ENCODE measurements at places on chromosomes 3 and 15. TPM values are rescaled to one million over a fixed set of nuclear protein-coding genes. Genes with fewer than 3 reads are reported as not detected.

DNA sequence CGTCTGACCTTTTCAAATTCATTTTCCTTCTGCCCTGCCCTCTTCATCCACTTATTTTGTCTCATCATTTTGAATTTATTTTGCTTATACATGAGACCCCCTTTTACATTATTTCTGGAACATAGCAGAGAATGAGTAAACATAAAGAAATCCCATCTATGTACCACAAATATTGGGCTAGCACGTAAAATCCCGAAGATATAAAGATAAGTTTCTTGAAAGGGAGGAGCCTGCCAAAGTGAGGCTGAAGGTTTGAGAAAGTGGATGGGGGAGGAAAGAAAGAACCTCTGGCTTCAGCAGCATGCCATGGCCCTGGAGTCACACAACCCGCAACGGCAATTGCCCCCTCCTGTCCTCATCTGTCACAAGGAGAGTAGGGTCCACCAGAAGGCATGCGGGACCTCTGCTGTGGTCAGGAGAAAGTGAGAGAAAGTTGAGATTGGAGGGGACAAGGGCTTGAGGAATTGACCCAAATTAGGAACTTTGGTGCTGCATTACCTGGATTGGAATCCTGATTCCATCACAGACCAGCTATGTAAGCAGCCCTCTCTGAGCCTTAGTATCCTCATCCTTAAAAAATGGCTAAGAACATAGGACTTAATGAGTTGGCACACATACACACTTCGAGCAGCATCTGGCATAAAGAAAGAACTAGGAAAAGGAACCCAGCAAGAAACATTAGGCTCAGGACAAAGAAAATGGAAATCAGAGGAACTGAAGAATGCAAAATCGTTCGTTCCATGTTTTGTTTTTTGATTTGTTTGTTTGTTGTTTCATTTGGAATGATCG, 53.7 kb upstream of the GYG1 start:
- no peaks in the 10 kb centered on the region for H3K36me3 ChIP-seq
- no peaks in the 10 kb centered on the region for H3K4me1 ChIP-seq

DNA sequence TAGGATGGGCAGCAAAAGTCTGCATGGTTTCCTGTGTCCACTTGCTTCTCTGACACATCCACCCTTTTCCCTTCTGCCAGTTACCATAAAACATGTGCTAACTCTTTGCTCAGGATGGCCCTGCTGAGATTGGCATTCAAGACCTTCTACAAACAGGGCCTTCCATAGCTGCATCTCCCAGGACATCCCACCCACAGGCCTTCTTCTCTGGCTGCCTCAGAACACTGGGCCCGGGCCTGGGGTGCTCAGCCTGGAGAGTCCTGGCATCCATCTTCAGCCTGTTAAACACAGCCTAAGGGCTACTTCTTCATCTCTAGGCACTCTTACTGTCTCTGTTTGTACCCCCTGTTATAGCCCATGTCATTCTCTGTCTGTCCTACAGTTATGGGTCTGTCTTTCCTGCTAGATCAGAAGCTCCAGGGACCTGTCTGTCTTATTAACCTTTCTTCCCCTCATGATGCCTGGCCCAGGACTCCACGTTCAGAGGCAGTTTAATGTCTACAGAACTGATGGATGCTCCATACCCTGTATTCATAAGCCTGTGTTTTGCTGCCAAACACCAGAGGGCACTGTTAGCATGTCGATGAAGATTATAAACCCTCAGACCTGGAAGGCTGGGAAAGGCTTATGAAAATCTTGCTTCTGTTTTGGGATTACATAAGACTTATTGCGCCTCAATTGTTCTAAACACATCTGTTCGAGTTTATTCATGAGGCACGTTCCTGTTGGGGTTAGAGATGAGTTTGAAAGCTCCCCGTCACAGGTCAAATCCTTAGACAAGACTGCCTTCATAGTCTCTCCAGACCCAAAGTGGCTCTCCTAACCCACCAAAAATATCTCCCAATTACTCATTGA, 16.5 kb downstream of the SEMA3G start:
- DNase-seq = peak; percentile 51
- no peaks in the 10 kb centered on the region for H3K27me3 ChIP-seq
- no peak overlapping the region for H3K4me3 ChIP-seq
- H3K27ac ChIP-seq = no peak overlapping the region

DNA sequence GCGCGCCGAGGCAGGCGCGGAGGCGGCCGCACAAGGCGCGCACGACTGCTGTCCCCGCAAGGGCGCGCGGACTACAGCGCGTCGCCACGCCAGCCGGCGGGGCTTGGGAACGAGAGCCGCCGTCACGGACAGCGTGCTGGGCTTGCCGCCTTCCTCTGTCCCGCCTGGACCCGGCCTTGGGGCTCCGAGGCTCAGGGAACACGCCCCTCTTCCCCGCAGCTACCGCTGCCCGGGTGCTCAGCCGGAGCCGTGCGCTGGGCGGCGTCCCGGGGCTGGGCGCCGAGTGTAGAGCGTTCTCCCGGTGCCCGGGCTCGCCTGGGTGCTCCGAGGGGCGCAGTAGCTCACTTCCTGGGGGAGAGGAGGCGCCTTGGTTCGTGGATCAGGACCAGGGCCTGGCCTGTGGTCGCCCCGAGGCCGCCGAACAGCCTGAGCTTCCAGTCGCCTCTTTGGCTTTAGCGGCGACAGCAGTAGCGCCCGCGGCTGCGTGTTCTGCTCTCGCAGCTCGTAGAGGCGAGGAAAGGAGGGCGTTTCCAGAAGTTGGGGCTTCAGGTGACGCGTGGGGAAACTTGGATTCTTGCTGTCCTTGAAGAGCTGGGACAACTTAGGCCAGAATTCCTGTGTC, 226.7 kb upstream of the C2CD4B start:
- DNase-seq = no peak
- H3K4me3 ChIP-seq = peak overlapping the region; percentile 92
- H3K36me3 ChIP-seq = no peaks in the 10 kb centered on the region
- peak overlapping the region; percentile 51 for H3K27ac ChIP-seq
- H3K27me3 ChIP-seq = no peaks in the 10 kb centered on the region

DNA sequence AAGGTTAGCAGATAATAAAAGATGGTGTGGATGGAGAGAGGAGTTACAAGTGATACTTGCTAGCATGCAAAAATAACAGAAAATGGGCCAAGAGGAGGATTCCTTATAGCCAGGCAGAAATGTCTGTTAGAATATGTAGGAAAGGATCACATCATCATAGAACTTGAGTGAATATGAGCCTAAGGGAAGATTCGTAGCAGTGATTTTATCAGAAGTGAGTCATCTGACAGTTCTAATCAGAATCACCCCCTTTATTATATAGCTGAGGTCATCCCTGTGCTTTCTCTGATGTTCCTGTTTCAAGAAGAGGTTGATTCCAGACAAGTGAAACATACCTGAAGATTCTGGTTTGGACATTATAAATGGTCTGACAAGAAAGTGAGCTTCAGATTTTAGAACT, 22.9 kb downstream of the EXOG start:
- no peaks in the 10 kb centered on the region for H3K27me3 ChIP-seq
- 0 out of 2 replicates have a peak, but pooled peaks cover 2% of the 10 kb centered on the region for H3K36me3 ChIP-seq
- no peak overlapping the region for H3K4me3 ChIP-seq

The TAMM41 gene
- 17.9 TPM for total RNA-seq

GRCh38 chr3:14261229-14261628, 82.6 kb downstream of the LSM3 start:
- no peaks in the 10 kb centered on the region for H3K4me1 ChIP-seq
- H3K4me3 ChIP-seq = no peak overlapping the region
- peaks cover 6% of the 10 kb centered on the region for H3K27me3 ChIP-seq
- H3K27ac ChIP-seq = no peak overlapping the region
- no peaks in the 10 kb centered on the region for H3K36me3 ChIP-seq

The CAMK2N2 gene
- total RNA-seq = 5.1 TPM

The NCKIPSD gene
- total RNA-seq = 36.9 TPM
